ENCODE measurements at places on chromosomes 2 and 18. TPM values are rescaled to one million over a fixed set of nuclear protein-coding genes. Genes with fewer than 3 reads are reported as not detected.

GRCh38 chr2:120465701-120465988 lies 119.7 kb downstream of the INHBB start:
- DNase-seq = no peak

- no peak for DNase-seq
Observed at GRCh38 chr2:151974988-151975387, 123.9 kb downstream of the CACNB4 start.

GRCh38 chr18:58847383-58848071 lies 17.1 kb upstream of the ZNF532 start:
- DNase-seq = no peak

DNA sequence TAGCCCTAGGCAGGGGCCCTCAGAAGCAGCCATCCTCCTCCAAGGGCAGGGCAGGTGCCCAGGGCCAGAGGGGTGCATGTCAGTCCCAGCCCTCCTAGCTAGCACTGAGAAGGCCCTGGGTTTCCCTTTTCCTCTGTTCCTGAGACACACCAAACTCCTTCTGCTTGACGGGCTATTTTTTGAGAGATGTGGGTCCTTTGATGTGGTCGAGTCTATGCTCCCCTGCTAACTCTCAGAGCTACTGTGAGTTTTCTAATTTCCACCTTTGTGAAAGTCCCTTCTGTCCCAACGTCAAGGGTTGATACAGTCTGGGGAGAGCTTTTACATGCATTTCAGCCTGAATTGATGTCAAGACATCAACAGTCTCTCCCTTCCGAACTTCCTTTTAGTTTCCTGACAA lies 51.4 kb downstream of the TRPM8 start:
- no peak for DNase-seq

DNA sequence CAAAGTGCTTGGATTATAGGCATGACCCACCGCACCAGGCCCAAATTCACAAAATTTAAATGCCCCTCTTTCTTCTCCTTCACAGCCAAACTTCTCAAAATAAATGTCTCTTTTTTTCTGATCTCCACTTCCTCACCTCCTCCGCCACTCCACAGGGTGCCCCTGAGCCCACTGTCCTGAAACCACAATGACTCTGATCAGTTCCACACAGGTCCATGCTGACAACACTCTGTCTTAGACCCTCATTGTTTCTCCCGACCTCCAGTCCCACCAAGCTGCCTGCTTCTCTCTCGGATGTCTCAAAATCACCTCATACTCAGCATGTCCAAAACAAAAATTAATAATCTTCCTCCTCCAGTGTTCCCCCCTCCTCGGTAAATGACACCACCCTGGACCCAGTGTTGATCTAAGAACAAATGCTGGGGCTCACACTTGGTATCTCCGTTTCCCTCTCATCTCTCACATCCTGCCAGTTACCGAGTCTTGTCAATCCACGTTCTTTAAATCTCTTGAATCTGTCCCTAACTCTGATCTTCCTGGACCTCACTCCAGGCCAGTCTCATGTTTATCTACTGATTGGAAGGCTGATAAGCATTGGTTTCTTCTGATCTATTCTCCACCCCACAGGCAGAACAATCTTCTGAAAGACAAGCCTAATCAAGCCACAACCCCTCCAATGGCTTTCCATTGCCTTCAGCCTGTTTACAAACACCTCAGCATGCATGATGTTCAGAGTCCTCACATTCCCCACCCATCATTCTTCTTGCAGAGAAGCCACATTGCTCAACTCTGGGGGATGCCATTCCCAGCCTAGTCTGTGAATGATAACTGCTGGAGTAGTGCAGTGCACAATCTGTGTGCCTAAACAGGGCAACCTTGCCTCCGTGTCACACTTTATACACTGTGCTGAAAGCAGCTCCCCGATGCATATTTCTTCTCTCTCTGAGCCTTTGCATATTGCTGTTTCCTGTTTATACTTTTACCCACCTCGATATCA lies 12.4 kb upstream of the ANKRD44 start:
- DNase-seq = no peak

DNA sequence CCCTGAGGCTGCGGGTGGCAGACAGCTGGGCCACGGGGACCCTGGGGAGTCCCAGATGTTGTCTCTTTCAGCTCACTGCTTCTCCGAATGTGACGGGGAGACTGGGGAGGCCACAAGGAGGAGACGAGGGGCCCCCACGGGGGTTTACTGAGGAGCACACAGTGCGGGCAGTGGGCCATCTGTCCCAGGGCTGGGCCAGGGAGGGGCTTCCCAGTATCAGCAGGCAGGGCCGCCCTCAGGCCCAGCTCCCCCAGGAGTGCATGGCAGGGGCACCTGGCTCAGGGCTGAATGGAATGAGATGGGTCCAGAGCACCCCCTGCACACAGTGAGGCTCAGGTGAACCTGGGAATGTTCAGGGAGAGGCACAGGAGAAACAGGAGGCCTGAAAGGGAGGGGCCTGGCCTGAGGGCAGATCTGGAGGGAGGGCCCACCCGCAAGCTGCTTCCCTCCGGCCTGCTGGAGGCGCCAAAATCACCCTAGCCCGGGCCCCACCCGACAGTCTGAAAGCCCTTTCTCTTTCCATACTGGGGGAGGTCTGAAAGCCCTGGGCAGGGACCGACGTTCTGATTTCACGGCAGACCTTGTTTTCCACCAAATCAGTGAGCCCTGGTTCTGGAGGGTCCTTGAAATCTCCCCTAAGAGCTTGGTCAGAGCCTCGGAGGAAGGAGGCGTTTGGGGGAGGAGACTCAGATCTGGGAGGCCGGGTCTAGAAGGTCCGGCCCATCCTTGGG lies 35.5 kb upstream of the PTMA start:
- DNase-seq = no peak

- DNase-seq = no peak
Observed at GRCh38 chr2:197924483-197924882, 120.1 kb downstream of the PLCL1 start.

DNA sequence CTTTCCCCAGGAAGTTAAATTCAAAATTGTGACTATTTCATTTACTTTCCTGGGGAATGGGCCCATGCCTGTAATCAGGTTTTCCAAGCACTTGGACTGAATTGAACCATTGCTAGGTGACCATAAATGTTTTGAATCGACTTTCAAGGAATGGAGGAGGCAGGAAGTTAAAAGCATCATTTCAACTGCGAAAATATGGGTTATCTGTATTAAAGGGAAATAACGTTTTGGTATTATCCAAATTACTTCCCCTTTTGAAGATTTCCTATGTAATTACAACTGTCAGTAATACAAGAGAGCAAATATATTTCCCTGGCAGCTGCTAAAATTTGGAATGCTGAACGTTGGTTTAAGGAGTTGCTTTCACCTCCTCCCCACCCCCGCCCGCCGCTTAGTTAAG lies 19.0 kb downstream of the PNO1 start:
- DNase-seq = no peak

DNA sequence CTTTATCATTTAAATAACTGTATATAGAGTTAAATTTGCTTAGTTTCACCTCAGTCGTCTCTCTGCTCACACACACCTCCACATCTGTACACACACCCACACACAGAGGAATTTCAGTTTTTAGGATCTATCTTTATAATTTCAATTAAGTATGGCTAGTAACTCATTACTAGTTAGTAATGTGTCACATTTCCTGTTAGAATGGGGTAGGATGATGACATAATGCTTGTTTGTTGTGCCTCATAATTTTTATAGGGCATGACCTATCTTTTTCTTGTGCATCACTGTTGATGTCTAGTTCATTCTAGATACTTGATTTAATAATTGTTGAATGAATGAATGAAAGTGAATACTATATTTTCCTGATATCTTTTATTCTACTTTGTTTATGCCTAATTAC lies 108.6 kb downstream of the AGPS start:
- no peak for DNase-seq

DNA sequence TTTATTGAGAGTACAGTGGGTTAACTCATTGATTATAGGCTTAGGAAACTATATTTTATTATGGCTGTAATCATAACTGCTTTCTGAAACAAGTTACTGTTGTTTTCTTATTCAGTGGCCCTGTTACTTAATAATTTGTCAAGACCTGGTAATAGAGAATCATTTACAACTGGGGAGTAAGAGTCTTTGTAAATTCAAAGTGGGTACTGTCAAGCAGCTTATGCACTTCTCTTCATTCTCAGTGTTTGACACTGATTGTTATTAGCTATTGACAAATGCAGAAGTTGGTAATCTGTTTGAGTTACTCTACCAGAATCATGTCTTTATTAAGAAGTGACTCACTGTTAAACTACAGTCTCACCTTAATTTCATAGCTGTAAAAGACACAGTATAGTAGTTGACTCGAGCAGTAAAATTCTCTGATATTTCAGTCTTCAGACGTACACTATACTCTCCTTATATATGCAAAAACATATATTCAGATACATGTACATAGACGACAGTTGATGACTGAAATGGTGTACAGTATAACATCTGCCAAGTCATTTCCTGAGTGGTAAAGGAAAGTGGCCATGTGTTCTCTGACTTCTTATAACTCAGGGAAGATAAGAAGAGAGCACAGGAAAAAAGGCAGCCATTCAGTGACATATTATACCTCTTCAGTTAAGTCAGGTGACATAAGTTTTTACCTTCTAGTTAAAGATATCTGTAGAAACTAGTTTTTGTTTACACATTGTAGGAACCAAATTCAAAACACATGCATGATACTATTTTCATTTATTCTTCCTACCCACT lies 36.0 kb upstream of the TTC27 start:
- DNase-seq = no peak

DNA sequence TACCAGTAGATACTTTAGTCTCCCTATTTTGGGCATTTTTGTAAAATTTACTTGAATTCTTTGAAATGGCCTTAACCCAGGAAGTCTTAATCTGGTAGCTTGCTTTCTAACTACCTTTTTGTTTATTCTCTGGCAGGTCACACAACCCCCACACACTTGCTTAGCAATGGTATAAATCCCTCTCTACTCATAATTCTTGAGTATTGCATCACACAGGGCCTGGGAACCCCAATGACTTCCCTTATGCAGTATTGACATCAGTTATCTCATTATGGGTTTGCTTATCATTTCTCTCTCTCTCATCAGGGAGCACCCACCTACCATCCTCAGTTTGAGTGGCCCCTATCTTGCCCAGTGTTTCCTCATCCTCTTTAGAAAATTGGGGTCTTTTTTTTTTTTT lies 207.1 kb downstream of the KCNS3 start:
- no peak for DNase-seq

DNA sequence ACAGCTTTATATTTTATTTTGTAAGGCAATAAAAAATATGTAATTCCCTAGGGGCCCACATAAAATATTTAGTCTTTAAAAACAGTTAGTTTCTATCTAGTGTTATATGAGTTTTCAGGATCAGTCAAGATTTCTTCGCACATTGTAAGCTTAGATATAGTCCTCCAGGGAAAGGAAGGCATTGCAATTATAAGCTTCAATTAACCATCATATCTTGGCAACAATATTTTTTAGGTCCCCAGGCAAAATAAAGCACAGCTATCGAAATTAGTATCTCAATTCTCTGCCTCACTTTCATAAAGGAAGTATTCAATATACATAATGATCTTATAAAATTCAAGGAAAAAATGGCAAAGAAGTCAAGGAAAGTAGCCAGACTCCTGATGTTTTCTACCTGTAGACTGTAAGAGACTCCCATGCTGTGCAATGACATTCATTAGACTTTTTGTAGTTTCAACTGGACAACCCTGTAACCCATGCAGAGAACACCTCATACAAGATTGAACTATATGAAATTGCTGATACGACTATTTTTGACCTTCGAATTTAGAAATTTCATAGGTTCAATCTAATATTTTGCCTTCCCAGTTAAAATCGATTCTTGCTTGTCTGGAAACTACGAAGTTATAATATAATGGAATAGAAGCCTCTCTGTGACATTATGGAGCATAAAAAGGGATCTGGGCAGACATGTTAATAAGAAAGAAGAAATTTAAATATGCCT lies 96.8 kb downstream of the UNC80 start:
- no peak for DNase-seq

GRCh38 chr2:219467736-219468075 lies 31.0 kb upstream of the GMPPA start:
- no peak for DNase-seq

- no peak for DNase-seq
Observed at GRCh38 chr2:157698430-157698829, 69.8 kb upstream of the ACVR1C start.

DNA sequence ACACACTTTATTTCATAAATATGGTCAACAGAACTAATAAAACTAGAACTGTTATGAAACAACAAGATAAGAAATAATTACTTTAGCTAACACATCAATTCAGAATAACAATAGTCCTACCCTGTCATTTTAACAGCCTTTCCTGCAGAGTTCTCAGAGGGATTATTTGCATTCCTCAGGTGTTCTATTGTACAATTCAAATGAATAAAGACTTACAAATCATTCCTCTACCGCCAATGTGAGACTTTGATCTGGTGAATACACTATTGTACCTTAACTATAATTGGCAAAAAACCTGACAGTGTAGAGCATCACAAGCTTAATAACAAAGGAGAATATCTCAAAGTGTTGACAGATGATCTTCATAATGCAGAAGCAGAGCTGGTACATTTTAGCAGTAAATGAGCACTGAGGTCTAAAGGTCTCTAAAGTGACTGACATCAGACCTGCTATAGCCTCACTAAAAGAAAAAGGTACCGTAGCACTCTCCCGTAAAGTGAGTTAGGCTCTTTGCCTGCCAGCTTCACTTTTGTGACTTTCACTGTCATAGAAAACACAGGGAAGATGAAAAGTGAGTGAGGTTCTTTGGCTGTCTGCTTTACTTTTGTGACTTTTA lies 118.8 kb upstream of the SP3 start:
- no peak for DNase-seq

GRCh38 chr2:208065476-208065875 lies 40.1 kb upstream of the PLEKHM3 start:
- no peak for DNase-seq

DNA sequence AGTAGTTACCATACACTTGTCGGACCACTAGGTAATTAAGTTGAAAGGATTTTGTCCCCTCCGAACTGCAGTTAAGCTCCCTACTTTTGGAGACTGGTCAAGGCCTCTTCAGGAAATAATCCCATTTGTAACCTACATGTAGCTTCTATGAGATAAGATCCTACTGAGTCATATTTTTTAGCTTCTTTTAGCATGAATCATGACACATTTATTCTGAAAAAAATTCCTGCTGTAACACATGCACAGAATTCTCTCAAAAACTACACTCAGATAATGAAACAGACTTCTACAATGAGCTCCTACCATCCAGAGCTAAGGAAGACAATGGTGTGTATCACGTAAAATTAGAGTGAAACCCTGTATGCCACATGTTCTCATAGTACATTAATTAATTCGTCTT lies 100.7 kb upstream of the CCDC195 start:
- DNase-seq = peak; percentile 46

GRCh38 chr18:3889803-3890202 lies 439.8 kb downstream of the TGIF1 start:
- no peak for DNase-seq

The CDH20 gene
- not detected for total RNA-seq

The HYCC2 gene
- 4.1 TPM for total RNA-seq

The HRH4 gene
- total RNA-seq = 0.12 TPM

The CCDC74B gene
- total RNA-seq = 5.6 TPM

The HOXD1 gene
- 9.3 TPM for total RNA-seq

The INPP5D gene
- 1.8 TPM for total RNA-seq

The MAP3K20 gene
- 19.4 TPM for total RNA-seq

The KYNU gene
- 2.0 TPM for total RNA-seq

The GULP1 gene
- total RNA-seq = 44.1 TPM
